Glomerular endothelial cell (primary cell): ENCODE measurements at places on chromosomes 13 and 19. TPM values are rescaled to one million over a fixed set of nuclear protein-coding genes. Genes with fewer than 3 reads are reported as not detected.

DNA sequence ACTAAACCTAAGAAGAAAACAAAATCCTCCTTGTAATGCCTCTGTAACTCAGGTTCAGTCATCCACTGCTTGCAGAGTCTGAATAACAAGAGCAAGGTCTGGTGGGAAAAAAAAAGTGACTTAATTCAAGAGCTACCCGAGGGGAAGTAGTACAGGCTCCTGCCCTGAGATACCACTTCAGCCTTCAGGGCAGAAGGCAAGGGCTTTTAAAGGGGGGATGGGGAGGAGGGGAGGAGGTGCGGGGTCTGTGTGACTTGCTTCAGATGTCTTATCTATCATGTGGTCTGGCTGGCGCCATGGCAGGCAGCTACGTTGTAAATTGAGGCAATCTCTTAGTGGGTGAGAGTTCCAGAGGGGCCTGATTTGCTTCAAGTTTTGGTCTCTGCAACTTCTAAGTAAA, 66.7 kb downstream of the LRRC63 start:
- no peak for DNase-seq

DNA sequence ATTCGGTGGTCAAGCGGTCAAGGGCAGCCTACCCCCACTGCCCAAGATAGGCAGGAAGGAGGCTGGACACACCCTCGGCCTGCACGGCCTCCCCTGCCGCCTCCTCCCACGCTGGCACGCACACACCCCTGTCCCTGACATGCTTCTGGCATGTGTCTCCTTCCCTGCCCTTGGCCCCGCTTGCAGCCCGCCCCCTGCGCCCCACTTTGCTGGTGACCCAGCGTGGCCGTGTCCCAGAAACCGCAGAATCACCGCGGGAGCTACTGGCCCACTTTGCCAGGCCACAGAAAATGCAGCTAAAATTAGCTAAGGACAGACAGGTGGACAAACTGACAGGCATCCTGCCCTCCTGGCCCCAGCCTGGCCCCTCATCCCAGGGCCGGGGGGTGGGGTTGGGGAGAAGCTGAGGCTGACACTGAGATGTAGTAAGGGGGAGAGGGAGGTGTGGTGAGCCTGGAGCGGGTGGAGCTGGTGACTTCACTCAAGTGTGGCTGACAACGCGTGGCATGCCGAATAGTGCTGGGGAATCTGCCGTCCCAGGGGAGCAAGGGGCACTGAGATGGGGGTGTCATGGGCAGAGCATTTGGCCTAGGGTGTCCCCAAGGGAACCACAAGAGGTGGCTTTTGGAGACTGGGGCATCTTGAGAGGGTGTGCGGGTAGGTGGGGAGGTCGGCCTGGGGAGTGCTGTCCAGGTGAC, 2.4 kb downstream of the SHANK1 start:
- no peak for DNase-seq

- peak; percentile 16 for DNase-seq
Measured at GRCh38 chr13:70568571-70568970, 460.3 kb upstream of the KLHL1 start.

DNA sequence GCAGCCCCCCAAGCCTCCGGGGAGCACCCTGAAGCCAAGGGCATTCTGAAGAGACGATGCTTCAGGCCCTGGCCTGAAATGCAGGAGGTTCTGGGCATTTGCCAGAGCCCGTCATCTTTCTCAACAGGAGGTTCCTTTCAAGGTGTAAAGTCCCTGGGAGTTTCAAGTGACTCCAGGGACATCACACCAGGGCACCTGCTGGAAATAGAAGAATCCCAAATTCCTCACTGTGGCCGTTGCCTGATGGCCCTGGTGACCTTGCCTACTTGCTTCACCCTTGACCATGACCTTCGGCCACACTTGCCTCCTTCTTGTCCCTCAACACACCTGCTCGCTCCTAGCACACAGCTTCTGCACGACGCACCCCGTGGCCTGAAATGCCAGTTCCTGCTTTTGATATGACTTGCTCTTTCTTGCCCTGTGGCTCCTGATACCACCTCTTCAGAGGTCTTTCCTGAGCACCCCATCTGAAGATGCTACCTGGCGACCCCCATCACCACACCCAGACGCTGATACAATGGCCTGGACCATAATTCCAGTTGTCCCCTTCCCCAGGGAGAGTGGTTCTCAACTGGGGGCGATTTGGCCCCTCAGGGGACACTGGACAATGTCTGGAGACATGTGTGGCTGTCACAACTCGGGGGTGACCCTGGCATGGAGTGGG, 3.5 kb downstream of the DPP9 start:
- DNase-seq: no peak

The COQ8B gene
- total RNA-seq: 10.2 and 16.1 TPM in 2 replicates

The GPR12 gene
- total RNA-seq: not detected in 2 replicates

The KIR2DL1 gene
- total RNA-seq: not detected in 2 replicates
